Left ventricle myocardium superior (tissue), 1 donor: ENCODE measurements at places on chromosomes 4 and X. TPM values are rescaled to one million over a fixed set of nuclear protein-coding genes. Genes with fewer than 3 reads are reported as not detected.

TIGD2 gene
- 2.4 TPM for total RNA-seq

RADX gene
- 0.64 TPM for total RNA-seq

HS6ST2 gene
- total RNA-seq = not detected

CCDC120 gene
- 1.7 TPM for total RNA-seq

LRAT gene
- total RNA-seq = 0.27 TPM

GUCY1B1 gene
- 31.3 TPM for total RNA-seq

CCKAR gene
- total RNA-seq = not detected

KLHL15 gene
- 6.5 TPM for total RNA-seq

SH3D19 gene
- 107 TPM for total RNA-seq

FAM47A gene
- not detected for total RNA-seq

TKTL2 gene
- not detected for total RNA-seq

FABP2 gene
- total RNA-seq = not detected

DNA sequence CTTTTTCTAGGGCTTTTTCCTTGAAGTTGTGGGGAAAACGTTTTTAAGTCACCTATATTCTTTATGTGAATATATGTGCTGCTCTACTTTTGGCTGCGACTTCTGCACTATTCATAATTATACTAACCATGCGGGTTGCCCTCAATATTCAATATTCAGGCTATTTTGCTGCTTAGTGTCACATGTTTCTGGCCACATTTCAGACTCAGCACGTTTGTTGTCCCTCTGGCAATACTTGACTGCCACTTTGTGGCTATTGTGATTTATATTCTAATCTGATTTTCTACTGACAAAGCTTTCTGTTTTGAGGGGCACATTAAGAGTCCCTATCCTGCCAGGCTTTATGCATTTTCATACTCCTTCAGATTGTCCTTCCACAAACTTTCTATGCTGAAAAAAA, 63.9 kb upstream of the CT45A1 start:
- DNase-seq = no peak

DNA sequence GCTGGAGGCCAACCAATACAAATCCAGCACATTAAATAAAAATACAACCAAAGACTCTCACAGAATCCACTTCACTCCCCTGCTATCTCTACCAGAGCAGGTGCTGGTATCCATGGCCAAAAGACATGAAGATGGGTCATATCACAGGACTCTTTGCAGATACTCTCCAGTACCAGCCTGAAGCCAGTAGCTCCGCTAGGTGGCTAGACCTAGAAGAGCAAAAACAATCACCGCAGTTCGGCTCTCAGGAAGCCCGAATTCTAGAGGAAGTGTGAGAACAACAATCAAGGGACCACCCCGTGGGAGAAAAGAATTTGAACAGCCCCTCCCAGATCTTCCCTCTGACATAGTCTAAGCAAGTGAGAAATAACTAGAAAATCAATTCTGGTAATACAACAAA, 20.2 kb downstream of the CLIC2 start:
- no peak for DNase-seq

- DNase-seq = no peak
These were observed 8.3 kb downstream of the SHROOM3 start for GRCh38 chr4:76443376-76443775.

DNA sequence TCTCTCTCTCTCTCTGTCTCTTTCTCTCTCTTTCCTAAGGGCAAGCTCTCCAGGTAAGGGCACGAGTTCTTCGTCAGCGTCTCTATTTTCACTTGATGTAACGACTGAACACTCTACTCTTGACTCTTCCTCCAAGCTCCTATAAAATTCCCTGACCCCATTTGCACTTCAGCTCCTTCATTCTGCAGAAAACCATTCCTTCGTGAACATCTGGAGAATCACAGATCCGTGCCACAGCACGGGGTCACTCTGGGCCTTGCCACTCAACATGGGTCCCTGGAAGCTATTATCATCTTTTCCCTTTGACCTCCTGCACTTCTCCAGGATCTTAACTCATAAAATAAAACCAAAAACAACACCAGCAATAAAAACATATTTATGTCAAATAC, 112.0 kb upstream of the LNX1 start:
- no peak for DNase-seq

DNA sequence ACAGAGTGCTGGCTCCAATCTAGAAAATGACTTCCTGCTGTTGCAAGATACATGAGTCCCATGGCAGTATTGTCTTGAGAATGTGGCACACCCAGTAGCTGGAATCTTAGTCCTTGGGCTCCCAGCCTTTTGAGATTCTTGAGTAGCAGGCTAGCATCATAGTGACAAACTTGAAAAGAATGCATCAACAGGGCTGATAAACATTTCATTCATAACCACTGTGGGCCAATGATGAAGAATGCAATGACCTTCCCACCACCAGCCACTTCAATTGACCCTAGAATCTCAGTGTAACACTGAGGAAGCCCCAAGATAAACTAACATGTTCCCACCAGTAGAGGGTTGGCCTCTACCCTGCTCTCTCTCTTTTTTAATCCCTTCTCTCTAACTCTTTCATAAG, 329.3 kb downstream of the GBA3 start:
- DNase-seq = no peak

GRCh38 chr4:159071178-159071968, 31.5 kb upstream of the RAPGEF2 start:
- no peak for DNase-seq

GRCh38 chr4:38567457-38567856, 96.5 kb upstream of the KLF3 start:
- no peak for DNase-seq

GRCh38 chr4:88908003-88908402, 149.0 kb downstream of the FAM13A start:
- DNase-seq = no peak

DNA sequence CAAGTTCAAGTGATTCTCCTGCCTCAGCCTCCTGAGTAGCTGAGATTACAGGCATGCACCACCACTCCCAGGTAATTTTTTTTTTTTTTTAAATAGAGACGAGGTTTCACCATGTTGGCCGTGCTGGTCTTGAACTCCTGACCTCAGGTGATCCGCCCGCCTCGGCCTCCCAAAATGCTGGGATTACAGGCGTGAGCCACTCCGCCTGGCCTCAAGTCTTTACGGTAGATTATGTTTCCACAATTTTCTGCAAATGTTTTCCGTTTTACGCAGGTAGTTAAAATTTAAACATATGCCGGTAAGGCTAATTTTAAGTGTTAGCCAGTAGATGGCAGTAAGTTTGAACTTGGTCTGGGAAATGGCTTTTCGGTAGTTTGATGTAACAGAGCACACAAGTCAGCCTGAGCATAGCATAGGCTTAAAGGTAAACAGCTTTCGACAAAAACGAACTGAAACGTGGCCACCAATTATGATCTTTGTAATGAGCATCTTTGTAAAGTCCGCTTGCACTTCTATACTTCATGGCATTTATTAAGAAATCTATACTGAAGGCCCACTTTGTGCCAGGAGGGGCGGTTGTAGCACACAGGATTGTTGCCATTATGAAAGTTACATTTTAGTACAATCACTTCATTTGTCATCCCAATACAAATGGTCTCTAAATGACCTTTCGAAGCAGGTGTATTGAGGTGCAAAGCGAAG, 31.1 kb downstream of the CCKAR start:
- DNase-seq = no peak

- DNase-seq = no peak
These were observed 19.8 kb upstream of the FAM9A start for GRCh38 chrX:8820910-8821527.

GRCh38 chr4:164948975-164949374, 28.5 kb downstream of the TRIM61 start:
- DNase-seq = no peak

GRCh38 chrX:2576793-2577192, 76.0 kb upstream of the DHRSX start:
- DNase-seq = no peak
